Stimulated activated CD4-positive, alpha-beta T cell treated with anti-CD3 and anti-CD28 coated beads, TNF-alpha, amount 100 ng/mL, for 4 hours (primary cell): ENCODE measurements at places on chromosomes 11 and 22.

DNA sequence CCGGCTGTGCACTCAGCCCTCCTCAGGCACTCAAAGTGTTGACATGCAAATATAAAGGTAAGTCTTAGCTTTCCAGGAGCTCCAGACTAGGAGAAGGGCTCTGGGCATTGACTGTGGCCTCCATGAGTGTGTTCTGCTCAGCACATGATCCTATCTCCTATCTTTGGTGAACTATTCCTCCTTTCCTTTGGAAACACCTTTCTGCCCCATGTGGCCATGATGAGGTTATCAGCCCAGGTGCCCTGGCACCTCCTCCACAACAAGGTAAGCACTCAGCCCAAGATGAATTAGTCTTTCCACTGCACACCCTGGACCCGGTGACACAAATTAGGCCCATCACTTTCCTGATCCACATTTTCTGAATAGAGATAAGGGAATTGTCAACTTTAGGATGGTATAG is 37.9 kb upstream of the LMO1 start:
- no peak for DNase-seq

- no peak for DNase-seq
Measured at GRCh38 chr22:43563571-43563970, 151.8 kb downstream of the MPPED1 start.

- DNase-seq, result no peak
Measured at GRCh38 chr22:38923463-38924346, 33.7 kb upstream of the APOBEC3A start.

DNA sequence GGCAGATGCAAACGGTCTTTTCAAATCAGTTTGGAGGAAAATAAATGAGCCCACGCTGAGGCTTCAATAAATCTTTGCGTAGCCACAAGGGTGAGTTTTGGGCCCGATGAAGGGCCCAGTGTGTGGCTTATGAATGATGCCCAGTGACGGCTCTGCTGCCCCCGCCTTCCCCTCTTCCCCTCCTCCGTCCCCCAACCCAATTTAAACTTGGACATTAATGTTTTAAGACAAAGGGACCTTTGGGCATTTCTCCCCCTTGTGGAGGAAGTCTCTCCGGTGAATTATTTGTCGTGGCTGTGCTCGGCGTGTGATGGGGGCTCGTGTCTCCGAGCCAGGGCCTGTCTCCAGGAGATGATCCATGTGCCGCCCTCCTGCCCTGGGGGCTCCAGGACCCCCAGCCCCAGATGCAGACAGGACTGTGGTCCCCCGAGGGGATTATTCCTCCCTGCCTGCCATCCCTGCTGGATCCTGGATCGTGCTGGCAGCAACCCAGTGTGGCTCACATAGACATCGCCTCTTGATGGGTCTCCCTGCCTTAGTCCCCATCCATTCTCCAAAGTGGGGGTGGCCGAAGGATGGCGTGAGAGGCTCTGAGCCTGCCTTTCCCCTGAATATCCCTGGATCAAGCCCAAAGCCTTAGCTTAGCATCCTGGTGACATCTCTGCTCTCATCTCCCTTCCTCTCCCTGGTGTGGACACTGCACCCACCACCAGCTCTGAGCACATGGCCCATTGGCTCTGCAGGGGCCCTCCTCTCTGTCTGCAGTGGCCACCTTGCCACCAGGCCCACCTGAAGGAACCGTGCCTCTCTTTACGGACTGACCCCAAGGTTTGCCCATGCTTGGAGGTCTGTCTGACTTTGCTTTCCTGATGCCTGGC is 56.4 kb downstream of the SMIM38 start:
- DNase-seq, result no peak
